ENCODE measurements at places on chromosomes 3 and 15. TPM values are rescaled to one million over a fixed set of nuclear protein-coding genes. Genes with fewer than 3 reads are reported as not detected.
A peak's percentile ranks its signal among the peaks of the same experiment; 100 is the strongest.

DNA sequence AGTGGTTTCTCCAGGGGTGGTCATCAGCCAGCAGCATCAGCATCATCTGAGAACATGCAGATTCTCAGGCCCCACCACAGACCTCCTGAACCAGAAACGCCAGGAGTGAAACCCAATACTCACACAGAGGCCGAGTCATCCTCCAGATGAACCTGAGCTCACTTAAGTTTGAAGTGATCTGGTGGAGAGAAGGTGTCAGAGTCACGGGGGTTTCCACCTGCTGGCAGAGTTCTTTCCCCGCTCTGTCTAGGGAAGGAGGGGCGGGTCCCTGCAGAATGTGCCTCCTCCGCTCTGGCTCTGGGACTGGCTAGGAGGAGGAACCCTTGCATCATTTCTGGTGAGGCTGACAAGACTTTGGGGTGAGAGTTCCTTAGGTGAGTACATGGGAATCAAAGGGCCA lies 13.3 kb upstream of the KIF23 start:
- no peak for DNase-seq

- peak; percentile 11 for DNase-seq
These were observed 225.0 kb upstream of the PROK2 start for GRCh38 chr3:72009851-72010443.

DNA sequence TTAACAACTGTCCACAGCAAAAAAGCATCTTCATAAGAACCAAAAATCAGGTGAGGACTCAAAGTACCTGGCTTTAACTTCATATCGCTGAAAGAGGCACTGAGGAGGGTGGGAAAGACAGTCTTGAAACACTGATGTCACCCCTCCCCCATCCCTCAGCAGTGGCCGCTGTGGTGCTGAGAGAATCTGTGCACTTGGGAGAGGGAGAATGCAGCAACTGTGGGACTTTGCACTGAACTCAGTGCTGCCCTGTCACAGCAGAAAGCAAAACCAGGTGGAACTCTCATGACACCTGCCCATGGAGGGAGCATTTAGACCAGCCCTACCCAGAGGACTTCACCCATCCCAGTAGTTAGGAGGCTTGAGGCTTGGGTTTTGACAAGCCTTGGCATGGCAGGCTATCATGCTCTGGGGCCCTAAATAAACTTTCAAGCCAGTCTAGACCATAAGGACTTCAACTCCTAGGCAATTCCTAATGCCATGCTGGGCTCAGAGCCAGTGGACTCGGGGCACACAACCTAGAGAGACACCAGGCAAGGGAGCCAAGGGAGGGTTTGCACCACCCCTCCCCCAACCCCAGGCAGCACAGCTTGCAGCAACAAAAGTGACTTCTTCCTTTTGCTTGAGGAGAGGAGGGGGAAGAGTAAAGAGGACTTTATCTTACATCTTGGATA lies 6.1 kb upstream of the ZSCAN2 start:
- DNase-seq = no peak

DNA sequence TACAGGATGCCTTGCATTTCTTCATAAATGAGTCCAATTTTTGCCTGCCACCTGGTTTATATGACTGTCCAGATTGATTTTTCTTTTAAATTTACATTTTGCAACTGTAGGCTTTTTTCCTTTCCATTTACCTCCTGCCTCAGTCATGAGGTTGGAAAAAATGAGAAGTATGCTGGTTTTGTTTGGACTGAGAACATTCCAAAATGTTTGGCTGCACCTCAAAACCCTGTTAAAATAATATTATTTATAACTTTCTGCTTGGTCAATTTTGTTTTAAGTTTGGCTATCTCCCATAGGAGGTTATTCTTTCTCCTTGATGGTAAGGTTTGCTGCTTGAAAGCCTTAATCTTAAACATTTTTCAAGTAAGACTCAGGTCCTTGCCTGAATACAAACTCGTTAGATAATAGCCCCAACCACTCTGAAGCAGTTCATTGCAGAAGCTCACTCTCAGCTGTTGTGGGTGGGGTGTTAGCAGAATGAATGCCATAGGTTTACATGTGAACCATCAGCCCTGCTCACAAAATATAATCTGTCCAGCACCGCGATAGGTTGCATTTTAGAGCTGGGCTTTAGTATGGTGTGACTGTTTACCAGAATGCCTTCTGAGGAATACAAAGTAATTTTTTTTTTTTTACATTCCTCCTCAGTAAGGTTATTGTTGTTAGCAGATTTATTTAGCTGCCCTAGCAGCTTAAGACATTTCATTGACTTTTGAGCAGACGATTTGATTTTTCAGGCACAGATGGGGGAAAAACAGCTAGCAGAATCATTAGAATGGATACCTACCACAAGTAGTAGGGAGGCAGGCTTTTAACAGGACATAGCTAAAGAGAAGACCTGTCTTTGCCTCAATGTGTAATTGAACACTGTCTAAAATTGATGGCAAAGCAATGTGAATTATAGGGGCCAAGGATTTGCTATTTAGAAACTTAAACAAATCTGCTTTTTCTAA lies 630.8 kb upstream of the KCNMB2 start:
- no peak for DNase-seq

DNA sequence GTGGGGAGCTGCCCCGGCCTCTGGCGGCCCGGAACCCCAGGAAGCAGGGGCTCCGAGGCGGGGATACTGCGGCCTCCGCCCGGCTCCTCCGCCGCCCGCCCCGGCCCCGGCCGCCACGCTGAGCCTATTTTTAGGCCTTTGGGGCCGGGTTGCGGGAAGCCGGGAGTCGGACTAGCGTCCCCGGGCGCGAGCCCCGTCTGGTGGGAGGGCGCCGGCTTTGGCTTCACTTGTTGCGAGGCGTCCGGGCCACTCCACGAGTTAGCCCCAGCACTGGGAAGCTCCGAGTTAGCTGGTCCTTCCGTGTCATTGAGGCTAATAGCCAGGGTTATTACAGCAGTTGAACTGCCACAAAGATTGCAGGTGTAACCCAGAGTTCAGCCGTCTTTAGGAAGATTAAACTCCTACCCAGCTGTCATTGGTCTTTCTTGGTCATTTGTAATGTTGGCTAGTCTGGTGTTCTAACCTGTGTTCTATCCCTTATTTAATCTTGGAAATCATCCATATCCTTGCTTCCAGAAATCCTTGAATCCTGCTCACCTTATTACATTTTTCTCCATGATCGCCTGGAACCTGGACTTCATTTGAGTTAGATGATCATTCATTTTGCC lies 791 bp downstream of the GYG1 start:
- no peak for DNase-seq

GRCh38 chr3:78888635-78889034 lies 879.2 kb downstream of the ROBO1 start:
- DNase-seq = no peak

DNA sequence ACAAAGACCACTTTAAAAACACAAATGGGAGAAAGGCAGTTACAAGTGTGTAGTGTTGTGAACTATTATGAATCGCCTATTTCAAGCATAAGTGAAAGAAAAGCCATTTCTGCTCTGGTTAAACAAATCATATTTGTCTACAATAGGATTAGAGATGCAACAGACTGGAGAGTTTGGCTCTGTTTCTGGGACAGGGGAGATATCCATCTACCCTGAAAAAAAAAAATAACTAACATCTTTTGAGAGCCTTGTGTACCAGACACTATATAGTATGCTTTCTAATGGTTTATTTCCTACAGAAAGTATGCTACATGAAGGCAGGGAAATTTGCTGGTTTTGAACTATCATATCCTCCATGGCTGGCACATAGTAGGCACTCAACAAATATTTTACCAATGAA lies 106.7 kb upstream of the FHIT start:
- no peak for DNase-seq

DNA sequence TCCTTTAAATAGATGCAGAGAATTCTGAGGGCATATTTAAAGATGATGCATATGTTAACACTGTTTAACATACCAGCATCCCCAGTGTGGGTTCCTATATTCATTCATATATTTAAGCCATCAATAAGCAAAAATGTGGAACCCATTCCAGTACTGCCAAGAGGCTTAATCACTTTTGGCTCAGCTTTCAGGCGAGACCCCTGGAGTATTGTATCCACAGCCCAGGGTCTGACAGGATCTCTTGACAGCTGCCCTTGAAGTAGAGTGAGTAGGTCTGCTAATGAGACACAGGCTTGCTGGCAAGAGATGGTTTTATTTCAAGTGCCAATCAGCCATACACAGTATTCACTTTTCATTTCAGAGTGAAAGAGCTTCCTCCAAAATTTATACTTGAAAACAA lies 367.3 kb downstream of the OCA2 start:
- DNase-seq = no peak

DNA sequence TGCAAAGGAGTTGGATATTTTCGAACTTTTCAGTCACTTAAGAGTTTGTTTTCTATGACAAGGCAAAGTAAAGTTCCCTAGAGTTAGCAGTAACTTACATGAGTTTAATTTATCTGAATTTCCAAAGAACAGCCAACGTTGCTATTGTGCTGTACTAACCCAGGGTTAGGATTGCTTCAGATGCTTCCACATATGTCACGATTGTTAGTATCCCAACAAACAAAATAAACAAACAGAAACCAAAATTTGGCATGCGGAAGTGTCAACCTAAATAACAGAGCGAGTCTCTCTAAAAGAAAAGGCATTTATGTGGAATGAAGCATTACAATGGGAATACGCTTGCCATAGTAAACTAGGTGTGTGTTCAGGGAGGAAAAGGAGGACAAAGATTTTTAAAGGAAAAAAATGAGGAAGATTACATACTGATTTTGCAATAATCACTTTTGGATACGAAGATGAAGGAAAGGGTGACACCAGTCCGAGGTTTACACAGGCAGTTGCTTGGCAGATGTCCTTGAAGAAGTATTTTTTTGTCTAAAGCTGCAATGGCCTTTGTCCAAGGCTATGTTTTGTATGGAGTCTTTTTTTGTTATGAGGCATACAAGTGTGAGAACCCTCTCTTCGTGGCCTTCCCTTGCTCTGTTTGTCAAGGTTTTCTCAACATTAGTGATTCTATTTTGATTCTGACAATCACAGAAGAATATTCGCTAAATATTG lies 267.9 kb downstream of the GABRG3 start:
- no peak for DNase-seq

DNA sequence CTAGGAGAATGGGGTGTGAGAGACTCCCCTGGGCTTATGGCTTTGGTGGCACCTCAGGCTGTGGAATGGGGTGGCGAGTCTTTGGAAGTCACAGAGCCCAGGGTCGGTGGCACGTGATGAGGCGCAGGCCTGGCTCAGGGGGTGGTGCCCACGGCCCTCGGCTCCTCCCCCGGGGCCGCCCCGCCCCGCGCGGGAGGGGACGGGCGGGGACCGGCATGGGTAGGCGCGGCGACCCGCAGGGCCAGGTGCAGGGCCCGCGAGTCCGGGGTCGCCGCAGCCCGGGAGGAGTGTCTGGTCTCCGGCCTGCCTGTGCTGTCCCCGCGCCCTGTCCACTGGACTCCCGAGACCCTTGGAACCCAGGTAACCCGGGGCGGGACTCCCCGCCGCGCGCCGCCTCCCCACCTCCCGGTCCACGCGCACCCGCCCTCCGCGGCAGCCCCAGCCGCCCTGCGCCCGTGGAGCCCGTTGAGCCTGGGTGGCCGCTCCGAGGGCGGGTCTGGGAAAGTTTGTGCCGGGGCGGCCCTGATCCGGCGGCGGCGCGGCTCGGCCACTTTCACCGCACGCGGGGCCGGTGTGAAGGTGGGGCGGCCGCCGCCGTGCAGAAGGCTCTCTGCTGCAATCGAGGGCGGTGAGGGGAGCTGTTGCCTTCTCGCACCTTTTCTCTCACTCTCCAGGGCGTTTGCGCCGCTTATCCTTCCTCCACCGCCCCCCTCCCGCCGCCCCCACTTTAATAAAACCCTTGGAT lies at the start of gene PAQR5:
Gene PAQR5, plus strand, starts transcription at position 216 of the 745 bp plus-strand sequence. CDS start 61,169 bp downstream, outside the sequence.
- no peak for DNase-seq

Gene ZNF80
- total RNA-seq = not detected

Gene GRK7
- 0.16 TPM for total RNA-seq

Gene NDN
- 72.3 TPM for total RNA-seq

Gene CADM2
- 2.7 TPM for total RNA-seq
